A549 treated with CpdA at 1 μM for 4 hours (cell line): ENCODE measurements at places on chromosomes 2 and 18. TPM values are rescaled to one million over a fixed set of nuclear protein-coding genes. Genes with fewer than 3 reads are reported as not detected.

The KANSL1L gene
- 0.47 to 0.84 TPM (median 0.65 TPM) in 5 replicates for total RNA-seq

The RRM2 gene
- total RNA-seq: 195 to 237 TPM (median 201 TPM) in 5 replicates

The CREG2 gene
- total RNA-seq: 5.9 to 9.7 TPM (median 7.8 TPM) in 5 replicates

The GATA6 gene
- 1.9 to 2.8 TPM (median 2.7 TPM) in 5 replicates for total RNA-seq

The KCNF1 gene
- 20.5 to 42.7 TPM (median 34.4 TPM) in 5 replicates for total RNA-seq
